ENCODE measurements at places on chromosomes 11 and 22.

DNA sequence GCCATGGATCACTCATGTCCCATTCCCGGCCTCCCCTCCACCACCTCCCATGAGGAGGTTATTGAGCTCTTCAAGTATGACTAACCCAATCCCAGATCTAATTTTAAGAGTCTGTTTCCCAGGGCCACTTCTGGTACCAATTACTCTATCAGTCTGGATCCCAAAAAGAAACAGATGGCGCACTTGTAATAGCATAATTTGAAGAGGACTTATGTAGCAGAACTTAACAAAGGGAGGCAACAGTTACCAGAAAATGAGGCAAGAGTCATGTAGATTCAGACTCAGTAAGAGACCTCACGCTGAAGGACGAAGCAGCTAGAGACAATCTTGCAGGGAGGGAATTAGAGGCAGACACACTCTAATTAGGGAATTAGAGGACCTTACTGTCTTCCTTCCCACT, 46.9 kb downstream of the DDX6 start:
- peak; percentile 61 for DNase-seq

- no peak for DNase-seq
Observed at GRCh38 chr22:37501610-37502341, 15.6 kb upstream of the MFNG start.

DNA sequence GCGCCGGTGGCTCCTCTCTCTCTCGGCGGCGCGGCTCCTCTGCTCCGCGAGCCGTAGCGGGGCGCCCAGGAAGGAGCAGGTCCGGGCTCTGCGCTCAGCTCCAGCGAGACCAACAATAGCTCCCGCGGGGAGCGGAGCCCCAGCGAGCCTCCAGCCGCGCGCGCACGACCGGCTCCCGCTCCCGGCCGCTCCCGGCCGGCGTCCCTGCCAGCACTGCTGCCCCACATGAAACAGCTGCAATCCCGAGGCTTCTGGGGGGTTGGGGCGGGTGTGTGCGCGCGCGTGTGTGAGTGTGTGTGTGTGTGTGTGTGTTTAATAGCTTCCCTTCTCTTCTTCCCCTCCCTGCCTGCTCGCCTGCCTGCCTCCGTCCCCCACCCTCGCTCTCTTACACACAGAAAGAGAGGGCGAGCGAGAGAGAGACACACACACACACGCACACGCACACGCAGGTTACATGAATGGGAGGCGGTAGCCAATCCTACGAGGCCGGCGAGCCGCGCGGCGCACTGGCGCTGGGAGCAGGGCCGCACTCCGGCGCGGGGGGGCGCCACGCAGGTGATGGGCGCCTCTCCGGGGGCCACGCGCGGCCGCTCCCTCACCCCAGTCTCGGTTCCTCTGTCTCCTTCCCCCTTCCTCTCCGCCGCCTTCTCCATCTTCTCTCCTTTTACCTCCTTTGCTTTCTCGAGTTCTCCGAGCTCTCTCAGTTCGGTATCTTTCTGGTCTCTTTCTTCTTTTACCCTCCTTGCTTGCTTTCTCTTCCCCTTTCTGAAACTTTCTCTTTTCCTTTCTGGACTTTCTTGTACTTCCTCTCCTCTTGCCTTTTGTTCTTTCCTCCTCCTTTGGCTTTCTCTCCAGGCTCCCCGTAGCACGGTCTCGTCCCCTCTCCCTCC, at the start of gene TENM4:
TENM4 (minus strand) TSS at position 460 of the 890 bp plus-strand sequence. CDS start 371,086 bp downstream, outside the sequence.
- DNase-seq = peak; percentile 94

DNA sequence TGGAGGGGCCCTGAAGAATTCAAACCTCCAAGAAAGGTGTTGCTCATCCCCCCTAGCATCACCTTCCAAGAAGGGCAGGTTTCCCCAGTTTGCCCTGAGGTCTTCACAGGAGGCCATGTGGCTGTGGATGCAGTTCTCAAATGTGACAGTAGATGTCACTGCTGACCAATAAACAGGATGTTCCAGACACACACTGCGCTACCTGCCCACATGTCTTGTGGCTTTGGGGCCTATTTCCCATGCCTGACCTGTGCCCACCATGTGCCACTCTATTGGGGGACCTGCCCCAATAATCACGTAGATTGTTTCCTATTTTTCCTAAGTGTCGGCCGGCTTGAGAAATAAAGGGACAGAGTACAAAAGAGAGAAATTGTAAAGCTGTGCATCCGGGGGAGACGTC, 4.5 kb downstream of the GSTT2 start:
- DNase-seq = peak; percentile 41

DNA sequence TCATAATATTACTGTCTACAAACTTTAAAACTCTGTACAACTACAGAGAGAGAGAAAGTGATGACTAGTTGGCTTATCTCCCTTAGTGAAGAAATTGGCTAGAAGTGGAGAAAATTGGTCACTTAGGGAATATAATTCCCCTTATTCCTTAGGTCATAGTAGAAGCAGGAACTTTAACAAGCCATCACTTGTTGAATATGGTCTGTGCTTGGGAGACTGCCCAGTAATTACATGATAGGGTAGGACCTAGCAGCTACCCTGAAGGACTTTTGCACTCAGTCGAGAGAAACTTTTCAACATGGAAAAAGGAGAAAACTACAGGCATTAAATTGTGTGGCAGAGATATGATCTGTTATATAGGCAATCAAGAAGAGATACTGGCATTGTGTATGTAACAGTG, 576.5 kb upstream of the CCDC90B start:
- no peak for DNase-seq

GRCh38 chr11:28466506-28466905, 358.3 kb downstream of the METTL15 start:
- no peak for DNase-seq

DNA sequence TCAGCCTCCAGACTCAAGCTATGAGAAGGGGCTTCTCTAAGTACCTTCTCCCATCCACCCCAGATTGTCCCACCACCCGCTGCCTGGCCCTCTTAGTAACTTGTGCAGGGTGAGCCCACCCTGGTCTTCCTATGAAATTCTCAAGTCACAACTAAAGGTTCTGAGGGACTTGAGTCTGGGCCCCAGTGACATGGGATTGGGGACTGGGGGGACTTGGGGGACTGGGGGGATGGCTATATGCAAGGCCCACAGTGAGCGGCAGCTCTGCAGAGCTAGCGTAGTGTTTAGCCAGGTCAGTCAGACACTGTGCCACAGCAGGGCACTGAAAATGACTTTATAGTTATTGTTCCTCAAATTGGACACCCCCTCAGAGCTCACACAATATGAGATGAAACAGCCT, 622.3 kb upstream of the CADM1 start:
- no peak for DNase-seq

DNA sequence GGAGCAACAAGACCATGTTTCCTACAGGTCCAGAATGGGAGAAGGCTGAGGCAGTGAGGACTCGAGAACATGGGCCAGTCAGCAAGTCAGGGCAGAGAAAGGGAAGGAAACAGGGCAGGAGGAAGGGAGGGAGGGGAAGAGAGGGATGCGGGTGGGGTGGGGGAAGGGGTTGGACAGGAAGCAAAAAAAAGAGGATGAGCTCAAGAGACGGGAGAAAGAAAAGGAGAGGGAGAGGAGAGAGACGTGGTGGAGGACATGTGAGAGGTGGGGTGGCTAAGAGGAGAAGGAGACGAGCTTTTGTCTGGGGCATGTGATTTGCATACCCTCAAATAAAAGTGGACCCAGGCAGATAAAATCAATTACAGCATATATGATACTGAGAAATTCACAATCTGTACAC, 389.5 kb upstream of the B3GAT1 start:
- DNase-seq = no peak

DNA sequence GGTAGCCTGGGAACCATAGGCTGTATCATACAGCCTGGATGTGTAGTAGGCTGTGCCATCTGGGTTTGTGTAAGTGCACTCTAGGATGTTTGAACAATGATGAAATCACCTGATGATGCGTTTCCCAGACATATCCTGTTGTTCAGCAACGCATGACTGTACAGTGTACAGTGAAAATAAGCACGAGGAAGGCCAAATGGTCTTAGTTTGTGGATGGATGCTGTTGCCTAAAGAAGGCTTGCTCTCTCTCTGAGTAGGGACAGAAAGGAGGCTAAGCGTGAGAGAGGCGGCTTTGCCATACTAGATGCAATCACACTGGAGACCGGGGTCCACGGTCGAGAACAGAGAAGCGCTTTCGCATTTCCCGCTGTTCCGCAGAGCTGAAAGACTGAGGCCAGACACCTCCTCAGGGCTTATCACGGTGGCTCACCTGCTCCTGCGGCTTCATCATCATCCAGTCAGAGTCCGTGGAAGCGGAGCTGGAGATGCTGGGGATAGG, 27.6 kb upstream of the APLP2 start:
- DNase-seq = no peak

- no peak for DNase-seq
Observed at GRCh38 chr11:114157476-114158050, 98.1 kb downstream of the ZBTB16 start.

DNA sequence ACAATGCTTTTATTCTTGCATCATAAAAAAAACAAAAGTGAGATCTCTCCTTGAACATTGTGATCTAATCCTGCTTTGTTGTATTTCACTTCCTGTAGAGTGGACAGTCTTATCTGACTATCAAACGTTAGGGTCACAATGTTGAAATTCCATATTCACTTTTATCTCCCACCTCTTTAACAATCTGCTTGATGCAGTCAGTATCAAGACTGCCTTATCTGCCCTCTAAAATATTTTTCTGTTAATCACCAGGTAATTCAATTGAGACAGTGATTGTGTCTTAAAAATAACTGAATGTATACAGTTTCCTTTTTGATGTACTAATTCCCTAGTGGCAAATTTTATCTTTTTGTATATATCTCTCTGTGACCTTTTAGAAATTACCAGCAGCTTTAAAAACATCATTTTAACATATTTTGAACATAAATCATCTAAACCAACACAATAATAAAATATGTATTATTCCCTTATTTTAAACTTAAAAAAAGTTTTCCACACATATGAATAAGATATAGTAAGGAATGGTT, 143.1 kb upstream of the MPPED2 start:
- no peak for DNase-seq

DNA sequence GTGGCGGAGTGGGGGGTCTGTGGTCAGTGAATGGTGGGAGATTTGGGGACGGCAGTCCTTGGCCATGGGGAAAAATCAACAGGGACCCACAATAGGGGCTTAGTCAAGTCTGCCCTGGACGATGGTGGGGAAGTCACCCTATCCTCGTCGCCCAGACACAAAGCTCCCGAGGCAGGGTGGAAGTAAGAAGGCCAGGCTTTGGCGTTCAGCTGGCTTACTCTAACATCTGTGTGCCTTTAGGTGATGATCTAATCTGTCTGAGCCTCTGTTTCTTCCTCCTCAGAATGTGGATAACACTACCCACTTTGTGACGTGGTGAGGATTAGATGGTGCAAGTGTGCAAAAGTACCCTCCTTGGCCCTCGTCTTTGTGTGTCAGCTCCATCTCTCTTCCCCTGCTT, 192.2 kb downstream of the ST3GAL4 start:
- no peak for DNase-seq

GRCh38 chr22:34885852-34886251, 180.1 kb upstream of the ISX start:
- no peak for DNase-seq

GRCh38 chr11:94809251-94809650, 41.1 kb downstream of the AMOTL1 start:
- DNase-seq = no peak

DNA sequence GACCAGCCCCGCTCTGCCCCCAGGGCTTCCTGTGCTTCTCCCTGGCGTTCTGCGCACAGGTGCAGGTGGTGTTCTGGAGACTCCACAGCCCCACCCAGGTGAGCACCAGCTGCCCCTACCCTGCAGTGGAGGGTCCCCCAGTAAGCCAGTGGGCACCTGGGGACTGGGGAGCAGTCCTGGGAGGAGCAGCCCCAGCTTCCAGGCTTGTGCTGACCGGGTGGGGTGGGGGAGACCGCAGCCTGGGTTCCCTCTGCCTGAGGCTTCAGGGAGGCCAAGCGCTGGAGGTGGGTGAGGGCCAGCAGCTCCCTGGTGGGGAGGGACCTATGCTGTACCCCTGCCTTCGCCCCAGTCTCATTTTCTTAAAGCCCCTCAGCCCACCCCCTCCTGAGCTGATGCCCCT, 6.9 kb downstream of the TSPAN32 start:
- DNase-seq = no peak

DNA sequence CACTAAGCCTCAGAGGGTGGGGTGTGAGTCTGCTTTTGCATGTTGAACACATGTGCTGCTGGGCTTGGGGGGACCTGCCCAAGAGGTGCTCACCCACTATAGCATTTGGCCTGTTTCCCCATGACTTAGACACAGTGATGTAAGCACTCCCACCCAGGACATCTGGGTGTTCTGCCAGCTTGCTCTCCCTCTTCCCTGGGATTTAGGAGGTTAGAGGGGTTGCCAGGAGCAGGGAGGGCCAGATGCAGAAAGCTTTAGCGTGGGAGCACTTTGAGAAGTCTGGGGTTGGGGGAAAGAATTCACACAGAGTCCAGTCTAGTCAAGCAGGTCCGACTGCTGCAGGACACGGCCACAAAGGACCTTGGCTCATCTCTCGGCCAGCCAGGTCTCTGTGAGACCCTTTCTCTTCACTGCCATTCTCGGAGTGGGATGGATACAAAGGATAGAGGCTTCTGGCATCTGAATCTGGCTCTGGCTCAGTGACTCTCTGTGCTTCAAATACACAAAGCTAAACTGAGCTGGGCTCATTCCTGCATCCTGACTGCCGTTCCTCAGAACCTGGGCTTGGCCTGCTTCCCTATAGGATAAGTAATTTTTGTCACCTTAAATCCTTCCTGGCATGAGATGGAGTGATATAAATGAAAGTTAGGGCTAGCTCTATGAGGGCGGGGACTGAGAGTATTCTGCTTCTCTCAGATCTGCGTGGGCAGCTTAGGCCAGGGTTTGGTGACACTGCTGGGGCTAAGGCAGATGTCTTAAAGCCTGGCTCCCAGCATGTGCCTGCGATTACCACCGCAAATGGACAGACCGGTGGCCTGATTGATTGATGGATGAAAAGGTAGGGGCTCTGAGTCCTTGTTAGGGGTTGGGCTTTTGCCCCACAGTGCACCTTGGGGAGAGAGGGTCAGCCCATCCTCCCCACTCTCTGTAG, 14.5 kb downstream of the USP2 start:
- no peak for DNase-seq

- DNase-seq = no peak
Observed at GRCh38 chr11:38282718-38283117, 1684.7 kb upstream of the RAG2 start.

DNA sequence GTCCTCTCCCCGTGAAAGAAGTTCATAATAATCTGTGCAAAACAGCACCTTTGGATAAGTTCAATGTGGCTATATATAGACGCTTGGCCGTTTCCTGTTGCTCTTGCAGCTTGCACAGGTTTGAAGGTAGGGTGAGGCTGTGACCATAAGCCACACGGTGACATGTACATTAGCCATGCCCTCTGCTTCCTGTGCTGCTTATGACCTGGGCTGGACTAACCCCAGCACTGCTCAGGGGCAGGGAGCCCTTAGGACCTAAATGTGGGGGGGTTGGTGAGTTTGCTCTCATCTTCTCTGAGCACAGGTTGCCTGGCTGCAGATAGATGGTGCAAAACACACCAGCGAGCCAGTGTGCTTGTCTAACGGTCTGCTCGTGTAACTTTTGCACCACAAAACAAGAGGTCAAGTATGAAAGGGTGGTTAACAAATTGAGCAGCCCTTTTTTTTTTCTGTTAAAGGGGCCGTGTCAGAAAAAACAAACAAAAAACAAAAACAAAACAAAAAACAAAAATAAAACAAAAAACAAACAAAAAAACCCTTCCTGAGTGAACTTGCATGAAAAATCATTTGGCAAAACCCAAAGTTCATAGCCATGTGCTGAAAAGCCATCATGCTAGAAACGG, 37.3 kb downstream of the FLI1 start:
- DNase-seq = no peak

- no peak for DNase-seq
Observed at GRCh38 chr11:47716692-47717091, 1.5 kb upstream of the AGBL2 start.
